ENCODE measurements at places on chromosomes 16 and 17.

DNA sequence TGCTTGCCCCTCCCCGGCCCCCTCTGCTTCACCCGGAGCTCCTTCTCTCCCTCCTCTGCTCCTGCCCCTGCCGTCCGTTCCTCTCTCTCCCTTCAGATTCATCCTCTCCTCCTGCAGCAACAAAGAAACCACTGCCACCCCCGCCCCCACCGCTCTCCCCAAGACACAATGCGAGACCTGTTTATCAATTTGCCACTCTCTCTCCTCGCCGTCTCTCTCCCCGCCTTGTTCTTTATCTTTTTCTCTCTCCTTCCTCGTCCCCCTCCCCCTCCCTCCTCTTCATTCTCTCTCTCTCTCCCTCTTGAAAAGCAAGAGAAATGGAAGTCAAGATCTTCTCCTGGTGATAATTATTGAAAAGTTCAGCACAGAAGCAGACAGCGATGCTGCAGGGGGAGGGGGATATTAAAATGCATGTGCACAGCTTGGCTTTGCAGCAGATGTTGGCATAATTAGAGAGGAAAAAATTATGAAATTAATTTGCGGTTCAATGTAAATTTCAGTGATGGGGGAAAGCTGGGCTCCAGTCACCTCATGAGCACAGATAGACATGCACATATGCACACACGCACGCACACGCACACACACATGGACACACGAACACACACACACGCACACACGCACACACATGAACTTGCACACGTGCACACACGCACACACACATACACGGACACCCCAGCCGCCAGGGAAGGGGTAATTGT is 58.1 kb upstream of the CBFA2T3 start:
- peaks cover 15% of the 10 kb centered on the region for H3K4me1 ChIP-seq
- DNase-seq = no peak
- peaks cover 3% of the 10 kb centered on the region for H3K36me3 ChIP-seq
- H3K4me3 ChIP-seq = no peak overlapping the region

DNA sequence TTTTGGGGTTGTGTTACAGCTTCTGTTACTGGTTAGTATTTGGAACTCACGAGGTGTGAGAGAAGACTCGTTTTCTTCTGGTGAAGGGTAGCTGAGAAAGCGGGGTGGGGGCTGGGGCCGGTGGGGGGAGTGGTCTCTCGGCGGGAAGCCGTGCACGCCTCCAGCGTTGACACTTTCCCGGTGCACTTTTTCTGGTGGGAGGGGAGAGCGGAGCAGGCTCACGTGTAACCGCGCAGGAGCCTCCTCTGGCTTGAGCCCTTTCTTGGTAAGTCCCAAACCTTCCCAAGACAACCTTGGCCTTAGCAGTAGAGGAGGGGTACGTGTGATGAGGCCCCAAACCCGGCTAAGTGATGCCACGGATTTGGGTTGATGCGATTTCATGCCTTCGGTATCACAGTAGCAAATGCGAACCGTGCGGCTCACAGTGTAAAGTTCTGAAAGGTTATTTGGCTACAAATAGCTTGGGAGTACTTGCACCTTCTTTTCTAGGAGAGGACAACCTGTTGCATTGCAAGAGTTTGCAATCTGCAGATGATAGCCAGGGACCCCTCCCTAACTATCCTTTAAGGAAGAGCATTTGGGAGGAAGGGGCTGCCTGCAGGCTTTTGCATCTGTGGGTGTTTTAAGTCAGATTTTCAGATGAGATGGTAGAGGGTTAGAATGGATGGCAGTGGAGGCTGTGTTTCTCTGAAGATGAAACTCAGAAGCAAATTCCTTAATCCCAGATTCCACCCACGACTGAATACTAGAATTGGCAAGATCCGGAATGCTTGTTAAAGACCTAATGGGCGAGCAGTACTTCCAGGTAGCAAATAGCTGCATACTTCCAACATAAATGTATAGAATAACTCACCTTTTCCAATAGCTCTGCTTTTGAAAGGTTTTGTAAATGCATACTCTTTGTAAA is 1.5 kb downstream of the HLF start:
- H3K27ac ChIP-seq = no peak overlapping the region
- peak overlapping the region; percentile 14 for H3K4me3 ChIP-seq
- H3K27me3 ChIP-seq = peaks cover 85% of the 10 kb centered on the region

GRCh38 chr16:75372236-75372856 is 61.0 kb downstream of the CFDP1 start:
- H3K36me3 ChIP-seq = peaks cover 19% of the 10 kb centered on the region
- DNase-seq = no peak
- H3K27ac ChIP-seq = no peak overlapping the region
- H3K4me1 ChIP-seq = peaks cover 2% of the 10 kb centered on the region
- peaks cover 5% of the 10 kb centered on the region for H3K27me3 ChIP-seq

DNA sequence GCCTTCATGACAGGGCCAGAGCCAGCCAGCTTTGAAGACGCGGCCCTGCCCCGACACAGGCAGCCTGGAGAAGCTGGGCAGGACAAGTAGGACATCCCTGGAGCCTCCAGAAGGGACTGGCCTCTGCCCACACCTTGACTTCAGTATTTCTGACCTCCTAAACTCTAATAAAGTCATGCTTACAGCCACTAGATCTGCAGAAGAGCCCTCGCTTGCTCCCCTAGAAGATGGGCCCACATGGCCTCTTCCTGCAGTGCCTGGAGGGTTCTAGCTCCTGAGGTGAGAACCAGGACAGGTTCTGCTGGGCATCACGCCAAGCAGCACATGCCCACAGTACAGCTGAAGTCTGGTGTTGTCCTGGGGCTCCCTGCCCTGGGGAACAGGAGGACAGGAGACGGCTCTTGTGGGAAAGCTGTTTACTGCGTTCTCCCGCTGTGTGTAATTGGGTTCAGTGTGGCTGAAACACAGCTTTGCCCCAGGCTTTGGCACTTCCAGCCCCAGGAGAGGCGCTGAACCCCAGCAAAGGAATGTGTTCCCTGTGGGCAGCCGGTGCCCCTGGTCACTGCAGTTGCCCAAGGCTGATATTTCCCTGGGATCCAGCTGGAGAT is 2.6 kb downstream of the APRT start:
- H3K4me3 ChIP-seq = peak overlapping the region; percentile 48
- no peaks in the 10 kb centered on the region for H3K27me3 ChIP-seq
- DNase-seq = no peak
- H3K4me1 ChIP-seq = peaks cover 14% of the 10 kb centered on the region

All from activated naive CD8-positive, alpha-beta T cell treated with anti-CD3 and anti-CD28 coated beads, Interleukin-2, amount 10 ng/mL, durations not matched to agents 7 days and 5 days (primary cell).